ENCODE measurements at places on chromosomes 6 and 20.

- DNase-seq = no peak
Observed at GRCh38 chr6:28280595-28281287, 631 bp upstream of the PGBD1 start.

DNA sequence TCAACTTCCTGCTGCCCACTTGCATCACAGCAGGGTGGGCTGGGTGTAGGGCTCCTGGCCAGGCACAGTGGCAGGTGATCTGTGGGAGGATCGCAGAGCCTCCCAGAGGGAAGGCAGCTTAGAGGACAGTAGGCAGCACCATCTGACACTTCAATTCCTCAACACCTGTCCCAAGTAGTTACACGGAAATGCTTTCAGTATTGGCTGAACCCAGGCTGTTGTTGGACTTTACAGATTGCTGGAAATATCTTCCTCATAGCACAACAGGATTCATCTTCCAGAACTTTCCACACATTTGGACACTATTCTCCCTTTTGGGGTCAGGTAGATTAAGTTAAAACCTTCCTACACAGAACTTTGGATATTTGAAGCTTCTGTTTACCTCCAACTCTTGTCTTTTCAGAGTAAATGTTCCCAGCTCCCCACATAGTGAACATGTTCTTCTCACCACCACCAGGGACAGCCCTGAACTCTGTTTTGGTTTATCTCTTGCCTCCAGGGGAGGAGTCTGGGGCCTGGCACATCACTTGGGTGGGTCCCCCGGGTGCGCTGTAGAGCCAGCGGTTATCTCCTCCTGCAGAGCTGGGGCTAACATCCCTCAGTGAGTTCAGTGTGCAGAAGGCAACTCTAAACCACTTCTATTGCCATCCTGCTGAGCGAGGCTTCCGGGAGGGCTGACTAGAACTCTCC, 3.5 kb upstream of the SLC22A2 start:
- DNase-seq = no peak

DNA sequence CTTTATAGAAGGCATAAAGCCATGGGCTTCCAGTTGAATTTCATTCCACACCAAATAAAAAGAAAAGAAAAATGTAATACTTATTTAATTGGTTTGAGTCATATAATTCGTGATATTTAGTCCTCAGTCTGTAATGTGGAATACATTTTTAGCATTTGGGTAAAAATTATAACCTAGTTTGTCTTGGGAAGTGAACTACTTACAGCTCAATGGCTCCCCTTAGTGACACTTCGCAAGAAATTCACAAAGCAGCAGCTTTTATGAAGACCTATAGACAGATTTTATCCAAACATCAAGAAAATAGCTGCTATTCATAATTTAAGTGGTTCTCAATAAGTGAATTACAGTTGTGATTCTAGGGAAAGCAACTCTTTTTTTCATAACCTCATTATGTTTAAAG, 72.1 kb downstream of the RSPO3 start:
- peak; percentile 52 for DNase-seq

DNA sequence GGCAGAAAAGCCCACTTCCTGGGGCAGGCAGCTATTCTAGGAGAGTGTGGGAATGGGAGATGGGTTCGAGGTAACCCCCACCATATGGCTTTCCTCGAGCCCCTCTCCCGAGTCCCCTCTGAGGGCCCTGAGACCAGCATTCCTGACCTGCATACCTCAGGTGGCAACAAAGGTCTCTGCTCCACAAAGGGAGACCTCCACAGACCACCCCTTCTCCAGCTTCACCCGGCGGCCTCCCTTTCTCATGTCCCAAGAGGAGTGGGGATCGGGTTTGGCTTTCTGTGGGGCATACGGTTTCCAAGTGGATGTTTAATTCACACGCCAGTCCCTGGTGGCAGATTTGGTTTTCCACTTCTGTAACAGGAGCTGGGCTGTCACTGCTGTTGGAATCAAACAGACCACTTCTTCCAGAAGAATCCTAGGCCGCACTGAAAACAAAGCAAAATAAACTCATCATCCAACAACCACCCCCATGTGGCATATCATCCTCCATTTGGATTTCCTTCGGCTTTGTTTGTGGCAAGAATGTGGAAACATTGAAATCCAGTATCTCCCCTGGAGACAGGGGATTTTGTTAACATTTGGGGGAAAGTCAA, 83.2 kb downstream of the DLL1 start:
- DNase-seq = no peak

DNA sequence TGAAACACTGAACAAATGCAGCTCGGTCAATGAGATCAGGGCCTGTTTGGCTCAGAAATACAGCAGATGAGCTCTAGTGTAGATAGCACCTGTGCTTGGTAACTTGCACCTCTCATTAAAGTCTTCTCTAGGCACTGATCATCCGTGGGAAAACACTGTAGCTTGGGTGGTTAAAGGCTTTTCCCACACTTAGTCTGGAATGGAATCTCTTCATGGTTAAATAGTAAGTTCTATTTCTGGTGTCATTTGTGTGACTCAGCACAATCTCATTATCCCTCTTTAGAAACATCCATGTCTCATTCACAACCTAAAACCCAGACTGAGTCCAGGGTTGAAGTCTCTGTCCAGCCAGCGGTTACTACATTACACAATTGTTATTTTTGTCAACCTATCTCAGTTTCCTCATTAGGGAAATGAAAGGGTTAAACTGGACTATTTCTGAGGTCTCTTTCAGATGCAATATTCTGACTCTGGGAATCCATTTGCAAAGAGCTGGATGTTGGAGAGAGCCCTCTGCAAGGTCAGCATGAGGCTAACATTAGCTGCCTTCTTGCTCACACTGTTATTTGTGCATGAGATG, 125.0 kb downstream of the ZDHHC14 start:
- no peak for DNase-seq

- DNase-seq = no peak
Observed at GRCh38 chr6:154637392-154637791, 95.8 kb upstream of the SCAF8 start.

DNA sequence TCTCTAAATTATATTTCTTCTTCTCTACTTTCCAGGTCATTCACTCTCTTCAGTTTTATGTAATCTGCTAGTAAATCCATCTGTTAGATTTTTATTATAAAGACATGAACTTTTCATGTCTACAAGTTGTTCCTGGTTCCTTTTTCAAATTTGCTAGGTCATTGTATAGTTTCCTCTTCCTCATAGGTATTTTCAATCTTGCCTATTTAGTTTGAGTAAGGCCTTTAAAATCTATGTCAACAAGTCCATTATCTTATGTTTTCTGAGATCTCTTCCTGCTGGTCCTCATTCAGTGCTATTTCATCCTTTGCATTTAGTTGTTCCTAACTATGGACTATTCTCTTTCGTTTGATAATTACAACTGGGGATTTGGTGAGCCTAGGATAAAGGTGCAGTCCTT, 11.0 kb downstream of the RRBP1 start:
- no peak for DNase-seq

DNA sequence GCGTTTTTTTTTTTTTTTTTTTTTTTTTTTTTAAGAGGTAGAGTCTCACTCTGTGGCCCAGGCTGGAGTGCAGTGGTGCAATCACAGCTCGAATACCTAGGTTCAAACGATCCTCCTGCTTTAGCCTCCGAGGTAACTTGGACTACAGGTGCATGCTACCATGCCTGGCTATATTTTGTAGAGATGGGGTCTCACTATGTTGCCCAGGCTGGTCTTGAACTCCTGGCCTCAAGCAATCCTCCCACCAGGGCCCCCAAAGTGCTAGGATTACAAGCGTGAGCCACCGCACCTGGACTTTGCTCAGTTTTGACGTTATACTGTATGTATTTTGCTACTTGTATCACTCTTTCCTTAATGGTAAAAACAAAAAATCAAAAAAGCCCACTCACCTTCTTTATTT, 101.5 kb upstream of the ZNFX1 start:
- DNase-seq = no peak

Measured in fibroblast of the conjunctiva (primary cell).